ENCODE measurements at places on chromosomes 11 and 22.

DNA sequence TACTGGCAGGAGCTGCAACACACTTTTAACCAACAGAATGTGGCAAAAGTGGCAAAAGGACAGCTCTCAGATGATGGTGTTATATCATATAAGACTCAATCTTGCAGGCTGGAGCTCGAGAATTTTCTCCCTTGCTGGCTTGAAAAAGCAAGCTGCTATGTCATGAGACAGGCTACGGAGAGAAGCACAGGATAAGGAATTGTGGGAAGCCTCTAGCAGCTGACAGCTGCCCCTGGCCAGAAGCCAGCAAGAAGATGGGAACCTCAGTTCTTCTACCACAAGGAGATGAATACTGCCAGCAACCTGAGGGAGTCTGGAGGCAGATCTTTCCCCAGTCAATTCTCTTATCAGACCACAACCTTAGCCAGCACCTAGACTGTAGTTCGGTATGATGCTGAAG lies 24.6 kb downstream of the FXYD6 start:
- DNase-seq: no peak

- no peak for DNase-seq
Measured at GRCh38 chr11:123753110-123753509, 1.2 kb downstream of the OR6X1 start.

DNA sequence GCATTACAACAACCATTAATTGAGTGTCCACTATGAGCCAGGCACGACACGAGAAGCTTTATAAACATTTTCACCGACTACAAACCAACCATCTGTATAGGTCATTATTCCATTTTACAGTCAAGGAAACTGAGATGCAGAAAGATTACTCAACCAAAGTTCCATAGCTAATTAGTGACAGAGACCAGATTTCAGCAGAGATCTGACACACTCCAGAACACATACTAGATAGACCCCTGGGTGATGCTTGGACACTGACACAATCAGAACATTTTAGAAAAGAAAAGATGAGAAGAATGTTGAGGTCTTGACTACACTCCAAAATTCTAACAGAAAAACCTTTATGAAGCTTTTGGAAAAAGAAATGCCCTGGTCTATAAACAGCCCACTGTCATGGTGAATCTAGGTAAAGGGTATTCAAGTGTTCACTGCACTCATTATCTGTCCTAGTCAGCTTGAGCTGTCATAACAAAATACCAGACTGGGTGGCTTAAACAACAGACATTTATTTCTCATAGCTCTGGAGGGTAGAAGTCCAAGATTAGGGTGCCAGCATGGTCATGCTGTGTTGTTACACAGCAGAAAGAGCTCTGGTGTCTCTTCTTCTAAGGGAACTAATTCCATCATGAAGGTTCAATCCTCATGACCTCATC lies 89.0 kb downstream of the RELT start:
- DNase-seq: no peak

GRCh38 chr11:74012074-74012809 lies 3.4 kb upstream of the UCP3 start:
- no peak for DNase-seq

DNA sequence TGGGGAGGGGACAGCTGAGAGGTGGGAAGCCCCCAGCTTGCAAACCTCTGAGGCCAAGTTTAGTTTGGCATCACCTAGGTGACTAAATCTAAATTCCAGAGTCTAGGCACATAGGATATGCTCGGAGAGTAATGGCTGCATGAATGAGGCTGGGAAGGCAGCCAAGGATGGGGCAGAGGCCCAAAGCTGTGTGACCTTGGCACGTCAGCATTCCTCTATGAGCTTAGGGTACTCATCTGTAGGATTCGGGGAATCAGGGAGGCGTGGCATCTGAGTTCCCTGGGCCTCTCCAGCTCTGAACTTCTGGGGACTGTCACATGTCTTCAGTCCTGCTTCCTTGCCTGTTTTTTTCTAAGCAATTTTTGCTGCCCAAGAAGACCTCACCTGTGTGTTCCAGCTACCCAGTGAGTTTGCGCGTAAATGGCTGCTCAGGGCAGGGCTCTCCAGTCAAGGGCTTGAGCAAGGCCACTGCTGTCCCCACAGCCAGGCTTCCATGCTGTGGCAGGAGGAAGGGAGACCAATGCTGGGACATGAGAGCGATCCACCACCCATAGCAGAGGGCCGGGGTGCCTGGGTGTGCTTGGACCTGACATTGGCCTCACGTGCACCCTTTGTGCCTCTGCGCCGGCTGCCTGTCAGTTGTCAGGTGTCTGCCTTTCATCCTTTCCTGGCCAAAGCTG lies 13.9 kb downstream of the DAGLA start:
- no peak for DNase-seq

DNA sequence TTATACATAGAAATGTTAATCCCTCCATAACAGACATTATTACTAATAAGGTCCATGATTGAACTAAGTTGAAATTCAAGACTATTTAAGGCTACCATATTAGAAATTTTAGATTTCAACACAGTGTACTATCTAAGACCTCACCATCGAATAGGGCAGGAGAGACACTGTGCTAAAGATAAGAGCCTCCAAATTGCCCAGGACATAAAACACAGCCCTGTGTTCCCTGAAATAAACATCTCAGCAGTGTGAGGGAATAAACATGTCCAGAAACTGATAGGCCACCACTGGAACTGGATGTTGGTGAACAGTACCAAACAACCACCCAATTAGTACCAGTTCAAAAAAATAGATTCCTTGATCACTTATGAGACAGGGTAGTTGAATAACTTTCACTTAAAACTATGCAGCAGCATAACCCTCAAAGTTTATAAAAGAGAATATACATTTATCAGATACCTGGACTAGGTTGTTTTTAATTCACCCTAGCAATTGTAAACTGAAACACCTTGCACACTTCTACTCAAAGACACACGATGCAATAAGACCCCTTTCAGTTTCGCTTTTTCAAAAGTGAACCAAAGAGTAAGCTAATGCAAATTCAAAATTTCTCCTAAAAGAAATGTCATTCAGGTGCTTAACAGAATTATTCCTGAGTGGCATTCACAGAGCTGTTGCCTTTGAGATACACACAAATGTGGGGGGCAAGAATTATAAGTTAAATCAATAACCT lies 34.3 kb downstream of the USP28 start:
- no peak for DNase-seq

GRCh38 chr11:130865774-130866114 lies 50.5 kb downstream of the SNX19 start:
- DNase-seq: no peak

DNA sequence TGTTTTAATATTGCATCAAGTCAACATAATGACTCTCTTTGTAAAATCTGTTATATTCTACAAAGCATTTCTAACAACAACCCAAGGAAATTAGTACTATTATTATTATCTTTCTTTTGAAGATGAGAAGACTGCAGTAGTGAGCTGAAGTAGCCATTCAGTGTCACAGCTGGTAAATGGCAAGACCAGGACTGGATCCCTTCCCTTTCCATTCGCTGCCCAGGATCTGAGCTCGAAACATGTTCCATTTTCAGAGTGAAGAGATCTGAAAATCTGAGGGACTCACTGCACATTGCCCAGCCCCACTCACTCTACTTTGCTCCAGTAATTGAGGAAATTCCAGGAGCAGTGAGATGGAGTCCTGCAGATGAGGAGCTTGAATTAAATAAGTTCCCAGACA lies 240.0 kb upstream of the BLID start:
- no peak for DNase-seq

DNA sequence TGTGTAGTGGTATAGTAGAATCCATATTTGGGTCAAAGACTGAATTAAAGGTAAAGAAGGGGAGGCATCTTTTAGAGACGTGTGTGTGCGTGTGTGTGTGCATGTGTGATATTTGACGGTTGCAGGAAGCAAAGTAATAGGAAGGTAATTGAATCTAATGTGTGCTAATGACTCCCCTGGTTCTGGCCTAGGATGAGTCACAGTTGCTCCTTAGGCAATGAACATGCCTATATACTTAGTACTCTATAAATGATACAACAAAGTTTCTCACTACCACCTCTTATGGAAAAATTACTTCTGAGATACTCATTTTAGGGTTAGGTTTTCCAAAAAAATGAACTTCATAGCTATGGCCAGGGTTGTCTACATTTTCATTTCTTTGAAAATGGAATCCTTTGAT lies 409.6 kb downstream of the GUCY1A2 start:
- no peak for DNase-seq

- no peak for DNase-seq
Measured at GRCh38 chr22:26643418-26644100, 13.8 kb upstream of the MIAT start.

- no peak for DNase-seq
Measured at GRCh38 chr11:69620683-69621290, 20.2 kb upstream of the CCND1 start.

- DNase-seq: no peak
Measured at GRCh38 chr11:13329670-13330356, 52.2 kb downstream of the BMAL1 start.

DNA sequence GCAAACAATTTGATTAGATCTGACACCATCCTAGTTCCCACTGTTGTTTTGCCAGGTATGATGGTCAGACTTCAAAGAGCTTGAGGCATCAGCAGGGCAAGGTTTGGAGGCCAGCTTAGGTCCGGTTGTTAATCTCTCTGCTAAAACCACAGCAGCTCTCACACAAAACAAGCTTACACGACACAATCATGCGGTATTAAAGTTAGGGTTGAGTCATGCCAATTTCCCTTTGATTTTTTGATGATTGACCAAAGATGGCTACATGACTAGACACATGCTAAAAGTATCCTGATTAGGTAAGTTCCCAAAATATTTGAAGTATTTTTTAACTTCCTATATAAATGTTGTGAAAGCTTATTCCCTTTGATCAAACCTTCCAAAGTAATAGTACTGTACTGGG lies 145.9 kb downstream of the ELP4 start:
- no peak for DNase-seq

- no peak for DNase-seq
Measured at GRCh38 chr22:28112548-28113043, 193.5 kb upstream of the PITPNB start.

Data from NCI-H2171 (cell line).